ENCODE measurements at places on chromosomes 2 and 18.

DNA sequence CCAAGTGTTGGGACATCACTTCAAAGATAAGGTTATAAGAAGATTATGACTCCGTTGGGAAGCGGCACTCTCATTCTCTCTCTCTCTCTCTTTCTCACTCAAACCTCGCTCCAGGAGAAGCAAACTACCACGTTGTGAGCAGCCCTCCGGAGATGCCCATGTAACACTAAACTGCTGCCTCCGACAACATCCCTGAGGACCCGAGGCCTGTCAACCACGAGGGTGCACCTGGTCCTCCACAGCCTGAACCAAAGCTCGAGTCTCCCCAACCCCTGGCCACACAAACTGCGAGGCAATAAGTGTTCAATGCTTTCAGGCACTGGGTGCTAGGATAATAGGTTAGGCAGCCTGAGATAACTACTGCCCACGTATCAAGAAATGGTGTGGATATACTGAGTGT lies 654.5 kb upstream of the ID2 start:
- no peak for DNase-seq

- peak; percentile 68 for DNase-seq
Measured at GRCh38 chr18:2547477-2548087, 23.7 kb downstream of the METTL4 start.

- DNase-seq, result peak; percentile 1
Measured at GRCh38 chr2:229273723-229274338, 2.7 kb upstream of the PID1 start.

GRCh38 chr18:62458346-62458745 lies 64.5 kb upstream of the ZCCHC2 start:
- DNase-seq, result no peak

DNA sequence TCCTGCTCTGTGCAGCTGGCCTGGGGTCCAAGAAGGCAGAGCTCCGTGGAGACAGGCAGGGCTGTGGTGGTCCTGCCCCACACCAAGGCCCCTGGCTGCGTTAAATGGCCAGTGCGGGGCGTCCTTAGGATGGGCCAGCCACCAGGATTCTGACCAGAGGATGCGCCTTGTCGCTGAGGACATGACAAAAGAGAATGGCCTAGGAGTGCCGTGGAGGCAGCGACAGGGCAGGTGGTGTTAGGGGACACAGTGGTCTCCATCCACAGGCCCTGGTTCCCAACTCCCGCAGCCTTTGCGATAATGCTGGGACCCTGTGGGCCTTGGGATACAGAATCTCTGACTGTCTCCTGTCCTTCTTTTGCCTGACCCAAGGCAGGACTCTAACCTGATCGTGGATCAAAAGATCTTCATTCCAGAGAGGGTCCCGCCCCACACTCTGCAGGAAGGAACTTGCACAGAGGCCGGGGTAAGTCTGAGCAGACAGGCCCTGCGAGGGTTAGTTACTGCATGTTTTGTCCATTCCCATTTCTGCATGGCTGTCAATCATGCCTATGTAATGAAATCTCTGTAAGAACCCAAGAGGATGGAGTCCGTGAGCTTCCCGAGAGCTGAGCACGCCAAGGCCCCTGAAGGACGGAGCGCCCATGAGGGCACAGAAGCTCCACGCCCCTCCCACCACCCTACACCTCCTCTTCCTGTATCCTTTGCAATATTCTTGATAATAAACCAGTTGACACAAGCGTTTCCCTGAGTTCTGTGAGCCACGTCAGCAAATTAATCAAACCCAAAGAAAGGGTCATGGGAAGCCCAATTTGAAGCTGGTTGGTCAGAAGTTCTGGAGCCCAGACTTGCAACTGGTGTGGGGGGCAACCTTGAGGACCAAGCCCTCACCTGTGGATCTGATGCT lies 251.5 kb upstream of the SALL3 start:
- DNase-seq, result no peak

DNA sequence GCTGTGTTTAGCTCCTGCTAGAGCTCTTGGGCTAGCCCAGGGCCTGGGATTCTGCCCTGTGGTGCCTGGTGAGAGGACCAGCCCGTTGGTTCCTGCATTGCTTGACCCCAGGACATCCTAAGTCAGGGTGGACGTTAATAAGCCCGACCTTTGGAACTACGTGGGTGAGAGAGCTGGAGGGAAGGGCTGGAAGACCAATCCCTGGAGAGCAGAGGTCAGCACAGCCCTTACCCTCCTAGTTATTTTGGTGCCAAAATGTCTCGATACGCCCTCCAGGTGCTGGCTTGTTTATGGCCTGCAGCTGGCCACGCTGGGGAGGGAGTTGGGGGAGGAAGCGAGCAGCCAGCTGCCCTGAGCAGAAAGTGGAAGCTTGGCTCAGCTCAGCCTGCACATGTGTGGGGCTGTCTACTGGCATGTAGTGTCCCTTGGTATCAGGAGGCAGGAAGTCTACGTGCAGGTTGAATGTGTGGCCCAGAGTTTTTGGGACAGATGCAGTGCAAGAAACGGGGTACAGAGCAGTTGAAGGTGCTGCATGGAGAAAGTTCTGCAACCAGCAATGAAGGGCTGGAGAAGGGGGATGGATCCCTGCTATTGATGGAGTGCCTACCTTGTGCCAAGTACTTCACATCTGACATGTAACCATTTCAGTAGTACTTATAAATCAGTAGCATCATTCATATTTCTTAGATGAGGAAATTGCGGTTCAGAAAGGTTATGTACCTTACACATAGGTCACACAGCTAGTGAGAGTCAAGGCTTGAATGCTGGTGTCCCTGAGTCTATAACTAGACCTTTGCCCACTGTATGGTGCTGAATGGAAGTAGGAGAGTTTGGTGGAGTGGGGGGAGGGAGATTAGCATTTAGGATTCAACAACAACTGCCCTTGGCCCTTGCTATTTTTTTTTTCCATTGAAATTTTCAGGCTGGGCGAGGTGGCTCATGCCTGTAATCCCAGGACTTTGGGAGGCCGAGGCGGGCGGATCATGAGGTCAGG lies 5.0 kb upstream of the DGKD start:
- no peak for DNase-seq

DNA sequence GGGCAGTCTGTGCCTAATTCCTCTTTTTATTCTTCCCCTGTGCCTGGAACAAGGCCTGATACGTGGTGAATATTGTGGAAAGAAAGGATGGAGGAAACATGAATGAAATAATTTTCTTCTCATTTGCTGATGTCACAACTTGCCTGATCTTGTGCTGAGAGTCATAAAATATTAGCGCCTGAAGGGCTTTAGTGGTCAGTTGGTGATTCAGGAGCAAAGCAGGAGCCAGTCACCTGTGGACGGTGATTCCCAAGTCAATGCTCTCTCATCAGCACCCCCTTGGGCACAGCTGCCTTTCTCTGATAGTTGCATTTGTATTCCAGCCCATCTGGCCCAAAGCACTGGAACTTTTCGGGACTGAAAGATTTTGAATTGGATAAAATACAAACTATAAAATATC lies 502.6 kb upstream of the RAB12 start:
- DNase-seq, result no peak

DNA sequence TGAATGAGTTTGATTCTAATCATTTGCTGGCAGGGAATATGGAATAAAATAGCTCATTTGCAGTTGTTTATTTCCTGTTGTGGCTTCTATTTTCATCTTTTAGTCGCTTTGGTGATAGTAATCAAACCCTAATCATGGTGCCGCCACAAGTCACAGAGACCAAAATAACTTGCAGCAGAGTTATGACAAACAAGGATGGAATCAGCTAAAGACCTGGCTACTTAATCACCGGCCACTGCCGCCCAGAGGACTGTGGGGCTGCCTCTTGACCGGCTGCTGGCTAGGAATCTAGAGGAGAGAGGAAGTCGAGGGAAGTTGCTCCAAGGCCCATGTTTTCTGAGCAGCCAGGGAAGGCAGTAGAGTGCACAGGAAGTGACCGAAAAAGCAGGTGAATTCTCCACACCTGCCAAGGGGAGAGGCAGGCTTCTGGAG lies 5.1 kb upstream of the SMAD7 start:
- DNase-seq, result no peak

DNA sequence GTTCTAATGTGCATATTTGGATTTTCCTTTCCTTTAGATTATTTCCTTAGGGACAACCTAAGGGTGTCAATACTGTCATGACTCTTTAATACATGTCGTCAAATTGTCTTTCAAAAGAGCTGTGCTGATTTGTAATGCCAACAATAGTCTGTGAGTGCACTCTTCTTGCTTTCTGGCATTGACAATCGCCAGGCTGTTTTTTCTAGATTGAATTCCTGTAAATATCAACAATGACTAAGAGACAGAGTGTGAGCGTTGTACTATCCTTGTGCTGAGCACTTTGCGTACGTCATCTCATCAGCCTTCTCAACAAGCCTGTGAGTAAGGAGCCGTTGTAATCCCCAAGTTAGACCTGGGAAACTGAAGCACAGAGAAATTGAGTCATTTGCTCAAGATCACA lies 96.0 kb downstream of the ACOXL start:
- no peak for DNase-seq

GRCh38 chr18:36078751-36079529 lies 11.6 kb upstream of the RPRD1A start:
- no peak for DNase-seq

GRCh38 chr2:217795706-217796465 lies 206.9 kb downstream of the TNS1 start:
- DNase-seq, result no peak

GRCh38 chr2:226649871-226650660 lies 149.6 kb downstream of the IRS1 start:
- no peak for DNase-seq

GRCh38 chr2:191692502-191693115 lies 14.7 kb downstream of the NABP1 start:
- DNase-seq, result no peak

GRCh38 chr2:189521699-189522434 lies 58.7 kb downstream of the SLC40A1 start:
- DNase-seq, result peak; percentile 55

DNA sequence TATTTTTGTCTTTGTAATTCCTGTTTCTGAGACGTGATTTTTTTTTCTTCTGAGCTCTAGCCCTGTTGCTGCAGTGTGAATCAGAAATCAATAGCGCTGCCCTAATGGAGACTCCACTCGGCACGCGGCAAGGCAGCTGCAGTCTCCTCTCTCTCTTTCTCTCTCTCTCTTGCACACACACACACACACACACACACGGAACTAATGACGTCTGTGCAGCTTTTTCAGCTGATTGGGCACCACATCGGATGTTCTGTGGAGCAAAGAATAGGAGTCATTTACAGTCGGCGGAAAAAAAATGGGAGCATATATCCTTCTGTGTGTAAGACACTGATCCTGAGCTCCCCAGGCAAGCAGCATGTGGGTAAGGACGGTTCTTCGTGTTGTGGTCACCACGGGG lies 2.0 kb upstream of the MYT1L start:
- DNase-seq, result no peak
